ENCODE measurements at places on chromosomes 4 and X.

DNA sequence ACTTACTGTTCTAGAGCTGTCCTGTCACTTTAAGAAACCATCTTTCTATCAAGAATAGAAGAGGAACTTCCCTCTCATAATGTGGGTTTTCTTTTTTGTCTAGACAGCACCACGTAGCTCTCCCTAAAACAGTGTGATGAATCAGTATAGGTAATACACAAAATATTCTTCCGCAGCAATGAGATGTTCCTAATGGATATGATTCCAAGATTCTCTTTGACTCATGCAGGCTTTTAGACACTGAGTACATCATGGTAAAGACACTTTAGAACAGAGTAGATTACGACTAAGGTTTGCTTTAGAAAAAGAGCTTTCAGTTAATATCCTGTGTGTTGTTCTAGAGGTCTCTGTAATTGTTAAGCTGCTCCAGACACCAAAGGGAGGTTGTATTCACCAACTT lies 69.8 kb downstream of the PTTG2 start:
- DNase-seq = no peak

DNA sequence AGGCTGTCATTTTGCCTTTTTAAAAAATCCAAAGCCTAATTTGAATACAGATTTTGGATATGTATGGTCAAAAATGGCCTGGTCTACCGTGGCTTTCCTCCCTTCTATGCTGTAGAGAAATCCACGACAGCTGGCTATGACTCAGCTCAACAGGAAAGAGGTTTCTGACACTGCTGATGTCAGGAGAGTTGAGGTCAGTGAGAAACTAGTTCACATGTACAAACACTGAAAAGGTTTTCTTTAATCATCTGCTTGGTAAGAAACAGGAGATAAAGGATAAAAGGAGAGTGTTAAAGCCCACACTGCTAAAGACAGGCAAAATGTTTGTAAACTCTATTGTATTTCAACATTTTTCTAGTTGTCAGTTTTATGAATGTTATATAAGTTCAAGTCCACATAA lies 113.9 kb downstream of the NYX start:
- peak; percentile 65 for DNase-seq

DNA sequence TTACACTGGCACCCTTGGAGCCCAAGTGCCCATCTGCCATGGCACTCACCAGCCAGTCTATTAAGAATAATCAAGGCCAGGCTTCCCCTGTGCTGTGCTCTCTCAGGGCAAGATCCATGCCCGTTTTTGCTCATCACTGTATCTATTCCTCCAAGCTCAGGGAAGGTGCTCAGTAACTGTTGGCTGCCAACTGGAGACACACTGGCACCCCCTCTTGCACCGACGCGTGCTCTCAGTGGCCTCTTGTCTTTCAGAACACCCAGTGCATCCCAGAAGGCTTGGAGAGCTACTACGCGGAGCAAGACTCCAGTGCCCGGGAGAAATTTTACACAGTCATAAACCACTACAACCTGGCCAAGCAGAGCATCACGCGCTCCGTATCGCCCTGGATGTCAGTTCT lies 30.1 kb downstream of the NSG1 start:
- DNase-seq = no peak

- no peak for DNase-seq
Observed at GRCh38 chrX:154429711-154430110, 1.2 kb downstream of the ATP6AP1 start.

DNA sequence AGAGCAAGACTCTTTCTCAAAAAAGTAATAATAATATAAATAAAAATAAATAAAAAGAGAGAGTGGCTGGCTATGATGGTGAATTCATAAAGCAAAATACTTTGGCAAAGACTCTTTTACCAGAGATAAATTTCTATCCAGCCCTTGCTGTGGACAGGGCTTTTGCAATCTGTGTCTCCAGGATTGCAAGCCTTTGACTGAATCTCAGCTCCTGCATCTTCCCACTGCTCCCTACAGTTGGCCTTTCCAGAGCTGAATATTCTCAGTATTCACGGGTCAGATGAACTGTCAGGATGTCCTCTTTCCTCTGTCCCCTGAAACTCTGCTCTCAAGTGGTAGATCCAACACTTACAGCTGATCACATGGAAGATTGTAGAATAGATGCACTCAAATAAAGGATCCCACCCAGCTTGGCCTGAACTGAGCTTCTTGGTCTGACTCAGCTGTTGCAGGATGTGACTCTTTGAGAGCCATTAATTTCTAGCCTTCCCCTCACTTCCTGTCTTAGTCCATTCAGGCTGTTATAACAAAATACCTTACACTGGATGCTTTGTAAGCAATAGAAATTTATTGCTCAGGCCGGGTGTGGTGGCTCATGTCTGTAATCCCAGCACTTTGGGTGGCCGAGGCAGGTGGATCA lies 123.4 kb upstream of the GUCY1A1 start:
- DNase-seq = no peak

DNA sequence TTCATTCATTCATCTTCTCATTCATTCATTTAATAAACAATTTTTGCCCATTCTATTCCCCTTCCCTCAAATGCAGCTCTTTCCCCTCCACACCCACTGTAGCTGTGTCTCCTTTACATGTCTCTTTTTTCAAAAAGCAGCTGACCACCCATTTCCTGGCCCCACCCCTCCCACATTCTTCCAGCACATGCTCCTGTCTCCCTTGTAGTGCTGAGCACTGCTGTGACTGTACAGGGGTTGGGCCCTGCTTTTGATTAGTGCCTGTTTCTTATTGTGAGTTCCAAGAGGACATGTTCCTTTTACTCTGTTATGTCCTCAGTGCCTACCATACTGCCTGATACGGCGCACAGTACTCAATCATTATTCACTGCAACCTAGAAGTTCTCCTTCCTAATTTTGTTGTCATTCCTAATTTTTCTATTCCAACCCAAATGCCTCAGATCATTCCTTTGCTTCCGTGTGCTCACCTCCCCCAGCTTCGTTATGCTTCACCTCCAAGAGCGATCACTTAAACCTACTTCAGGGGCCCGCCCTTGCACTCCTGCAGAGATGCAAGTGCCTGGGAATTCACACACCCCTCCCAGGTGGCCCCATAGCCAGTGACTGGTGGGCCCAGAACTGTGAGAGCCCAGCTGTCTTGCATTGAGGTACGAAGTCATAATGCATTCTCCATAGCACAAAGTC lies 152.2 kb downstream of the STK32B start:
- DNase-seq = no peak

- no peak for DNase-seq
Observed at GRCh38 chrX:82676386-82676785, 831.7 kb upstream of the POU3F4 start.

GRCh38 chr4:104975617-104976016 lies 171.1 kb upstream of the TET2 start:
- DNase-seq = no peak

DNA sequence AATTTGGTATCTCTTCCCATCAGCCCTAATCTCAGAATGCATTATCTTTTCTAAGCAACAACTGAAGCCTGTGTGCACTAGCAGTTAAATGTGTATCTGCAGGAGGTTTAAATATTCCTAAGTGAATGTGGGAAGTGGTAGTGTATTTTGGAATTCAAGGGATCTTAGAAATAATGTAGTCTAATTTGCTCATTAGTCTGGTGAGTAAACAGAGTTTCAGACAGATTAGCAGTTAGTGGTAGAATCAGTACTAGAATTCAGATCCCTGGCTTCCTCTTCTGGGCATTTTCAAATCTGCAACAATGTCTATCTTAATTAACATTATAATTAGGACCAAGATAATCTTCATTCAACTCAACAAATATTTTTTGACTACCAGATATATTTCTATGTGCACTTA lies 11.7 kb upstream of the CXCL2 start:
- no peak for DNase-seq

- peak; percentile 79 for DNase-seq
Observed at GRCh38 chrX:108018656-108019381, 26.0 kb upstream of the VSIG1 start.

GRCh38 chr4:139857021-139857420 lies 191.4 kb downstream of the MGST2 start:
- DNase-seq = no peak

DNA sequence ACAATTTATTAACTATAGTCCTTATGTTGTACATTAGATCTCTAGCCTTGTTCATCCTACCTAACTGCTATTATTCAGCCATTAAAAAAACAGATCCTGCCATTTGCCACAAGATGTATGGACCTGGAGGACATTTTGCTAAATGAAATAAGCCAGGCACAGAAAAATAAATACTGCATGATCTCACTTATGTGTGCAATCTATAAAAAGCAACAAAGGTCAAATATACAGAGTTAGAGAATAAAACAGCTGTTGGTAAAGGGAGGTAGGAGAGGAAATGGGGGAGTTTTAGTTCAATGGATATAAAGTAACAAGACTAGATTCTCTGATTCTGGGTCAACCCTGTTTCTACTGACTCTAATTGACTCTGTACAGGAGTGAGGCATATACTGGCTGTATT lies 103.3 kb upstream of the FAM9C start:
- DNase-seq = no peak

- no peak for DNase-seq
Observed at GRCh38 chr4:187908731-187909130, 86.8 kb upstream of the ZFP42 start.

DNA sequence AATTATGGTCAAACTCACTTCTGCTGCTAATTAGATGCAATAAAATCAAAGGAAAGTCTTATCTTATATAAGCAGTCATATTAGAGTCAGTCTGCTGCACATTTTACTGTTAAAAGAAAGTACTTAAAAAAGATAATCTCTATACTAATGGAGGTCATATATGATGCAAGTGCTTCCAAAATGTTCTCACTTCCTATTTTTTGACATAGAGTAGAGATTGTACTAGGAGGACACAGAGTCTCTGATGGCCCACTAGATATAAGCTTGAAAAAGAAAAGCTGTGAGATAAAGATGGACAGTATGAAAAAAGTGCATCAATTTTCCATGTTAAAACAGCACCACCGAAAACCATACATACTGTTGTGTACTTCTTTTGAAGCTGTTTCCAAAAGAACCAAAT lies 196.9 kb downstream of the KLHL13 start:
- DNase-seq = no peak

- no peak for DNase-seq
Observed at GRCh38 chr4:21885770-21886169, 62.8 kb downstream of the KCNIP4 start.

DNA sequence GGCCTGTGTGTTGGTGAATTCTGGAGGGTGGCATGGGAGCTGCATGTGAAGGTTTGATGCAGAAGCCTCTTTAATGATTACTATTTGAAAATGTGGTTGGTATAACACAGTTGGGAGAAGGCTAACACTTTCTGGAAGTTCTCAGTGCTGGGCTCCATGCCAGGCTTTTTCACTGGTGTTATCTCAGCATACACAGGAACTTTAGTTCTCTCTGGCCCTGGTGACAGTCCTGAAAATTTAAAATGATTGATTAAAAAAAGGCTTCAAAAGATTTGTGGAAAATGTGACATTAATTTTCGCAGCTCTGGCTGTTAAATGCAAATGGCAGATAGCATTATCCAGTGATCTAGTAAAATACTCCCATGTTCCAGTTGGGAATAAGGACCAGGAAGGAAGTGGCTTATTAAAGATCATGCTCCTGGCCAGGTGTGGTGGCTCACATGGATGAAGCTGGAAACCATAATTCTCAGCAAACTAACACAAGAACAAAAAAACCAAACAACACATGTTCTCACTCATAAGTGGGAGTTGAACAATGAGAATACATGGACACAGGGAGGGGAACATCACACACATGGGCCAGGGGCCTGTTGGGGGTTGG lies 36.6 kb downstream of the DIPK2B start:
- no peak for DNase-seq

DNA sequence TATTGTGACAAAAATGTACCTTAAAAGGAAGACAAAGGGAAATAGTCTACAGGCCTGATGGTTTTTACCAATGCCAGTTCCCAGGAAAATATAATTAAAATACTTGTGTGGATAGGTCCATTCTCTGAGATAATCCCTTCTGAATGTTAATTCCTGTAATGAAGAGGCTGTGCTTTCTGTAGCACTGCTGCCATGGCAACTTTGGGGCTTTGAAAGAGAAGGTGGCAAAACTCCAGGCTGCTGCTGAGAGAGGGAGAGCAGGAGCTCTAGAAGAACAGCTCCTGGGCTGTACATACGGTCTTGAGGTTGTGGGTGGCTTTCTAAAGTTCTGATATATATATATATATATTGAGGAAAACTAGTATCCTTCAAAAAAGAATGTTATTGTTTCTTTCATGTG lies 125.4 kb downstream of the PDLIM5 start:
- DNase-seq = no peak

GRCh38 chr4:152100379-152101201 lies 339.8 kb upstream of the GATB start:
- peak; percentile 87 for DNase-seq

DNA sequence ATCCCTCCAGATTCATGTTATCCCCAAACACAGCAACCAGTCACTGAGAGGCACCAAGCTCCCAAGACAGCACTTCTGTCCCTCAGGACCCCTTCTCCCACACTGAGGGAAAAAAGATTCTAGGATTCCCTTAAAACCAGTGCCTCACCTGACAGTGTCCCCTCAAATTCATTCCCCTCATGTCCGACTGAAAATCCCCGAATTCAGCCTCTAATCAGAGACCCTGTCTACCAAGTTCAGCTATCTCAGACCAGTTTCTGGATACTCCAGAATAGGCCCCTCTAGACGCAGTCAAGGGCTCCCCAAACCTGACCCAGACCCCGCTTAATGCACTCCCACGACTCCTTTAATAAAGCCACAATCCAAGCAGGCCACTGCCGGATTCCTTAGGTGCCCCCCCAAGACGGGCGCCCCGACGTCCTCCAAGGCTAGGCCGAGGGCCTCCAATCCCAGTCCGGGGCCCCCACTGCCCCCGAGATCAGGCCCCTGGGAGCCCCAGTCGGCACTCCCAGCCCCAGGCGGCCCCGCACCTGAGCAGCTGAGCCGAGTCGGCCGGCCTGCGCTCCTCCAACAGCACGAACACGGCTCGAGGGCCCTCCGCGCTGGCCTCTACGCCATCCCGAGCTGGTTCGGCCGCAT lies 457 bp downstream of the TFE3 start:
- DNase-seq = no peak

GRCh38 chrX:42664680-42665079 lies 113.3 kb downstream of the PPP1R2C start:
- DNase-seq = no peak

DNA sequence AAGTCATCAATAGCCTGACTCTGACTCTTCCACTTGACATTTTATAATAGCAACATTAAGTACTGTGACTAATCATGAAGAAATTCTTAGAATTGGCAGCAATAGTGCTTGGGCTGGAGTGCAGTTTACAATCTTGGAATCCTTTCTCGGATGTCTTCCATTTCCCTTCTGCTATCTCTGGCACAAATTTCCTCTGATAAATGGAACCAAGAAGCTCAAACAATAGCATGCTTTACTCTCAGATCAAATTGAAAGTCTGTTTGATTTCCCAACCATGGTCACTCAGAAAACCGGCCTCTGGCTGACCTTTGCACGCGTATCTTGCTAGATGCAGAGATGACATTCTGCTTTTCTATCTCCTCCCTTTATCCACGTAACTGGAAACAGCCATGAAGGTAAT lies 99.0 kb upstream of the SPANXC start:
- no peak for DNase-seq

- DNase-seq = no peak
Observed at GRCh38 chrX:17067534-17067933, 121.1 kb downstream of the REPS2 start.
